GM12864 (cell line): ENCODE measurements at places on chromosomes 12 and 14.

DNA sequence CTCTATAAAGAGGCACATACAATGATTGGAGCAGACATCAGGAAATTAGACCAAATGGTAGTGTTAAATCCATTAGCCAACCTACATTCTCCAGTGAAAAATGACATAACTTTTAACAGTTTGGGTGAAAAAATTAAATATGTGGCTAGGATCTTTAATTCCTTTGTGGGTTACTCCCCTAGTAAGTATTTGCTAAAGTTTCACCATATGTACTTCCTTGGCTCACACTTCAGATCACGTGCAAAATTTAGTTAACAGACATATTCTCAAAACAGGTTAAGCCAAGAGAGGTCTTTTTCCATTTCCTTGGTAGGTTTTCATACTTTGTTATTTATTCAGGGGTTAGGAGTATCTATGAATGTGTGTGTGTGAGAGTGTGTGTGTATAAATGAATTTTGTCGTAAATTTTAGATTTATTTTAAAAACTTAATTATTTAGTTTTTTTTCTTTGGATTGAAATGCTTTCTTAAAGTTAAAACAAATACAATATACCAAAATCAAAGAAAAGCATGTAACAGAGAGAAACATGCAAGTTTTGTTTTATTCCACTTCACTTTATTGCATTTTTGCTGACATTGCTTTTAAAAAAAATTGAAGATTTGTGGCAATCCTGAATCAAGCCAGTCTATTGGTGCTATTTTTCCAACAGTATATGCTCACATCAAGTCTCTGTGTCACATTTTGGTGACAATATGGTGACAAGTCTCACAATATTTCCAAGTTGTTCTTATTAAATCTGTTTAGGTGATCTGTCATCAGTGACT lies 258.7 kb downstream of the FLRT2 start:
- no peak for DNase-seq

DNA sequence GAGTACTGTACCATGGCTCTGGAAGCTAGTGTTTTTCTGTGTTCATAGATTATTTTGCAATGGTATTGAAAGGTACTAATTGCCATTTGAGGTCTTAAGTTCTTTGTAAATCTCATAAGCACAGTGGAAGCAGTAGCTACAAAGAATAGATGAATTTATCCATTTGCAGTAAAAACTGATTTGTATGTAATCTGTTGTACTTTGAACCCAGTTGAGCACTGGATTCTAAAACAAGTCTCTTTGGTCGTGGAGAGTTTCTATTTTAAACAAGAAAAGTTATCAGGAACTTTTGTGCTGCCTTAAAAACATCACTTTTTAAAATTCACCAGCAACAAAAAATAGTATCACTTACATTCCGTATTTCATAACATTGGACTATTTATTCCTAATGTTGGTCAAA lies 4.1 kb downstream of the RAP1B start:
- no peak for DNase-seq

DNA sequence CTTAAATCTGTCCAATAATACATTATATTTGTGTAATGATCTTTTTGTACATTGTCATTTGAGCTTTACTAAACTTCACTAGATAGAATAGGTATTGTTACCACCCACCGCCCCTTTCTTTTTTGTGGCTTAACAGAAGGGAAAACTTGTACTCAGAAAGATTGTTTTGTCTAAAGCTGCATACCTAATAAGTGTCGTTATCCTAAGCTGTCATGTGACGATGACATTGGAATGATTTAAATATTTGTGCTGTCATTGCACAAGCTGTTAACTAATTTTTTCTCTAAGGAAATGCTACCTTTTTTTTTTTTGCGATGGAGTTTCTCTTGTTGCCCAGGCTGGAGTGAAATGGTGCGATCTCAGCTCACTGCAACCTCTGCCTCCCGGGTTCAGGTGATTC lies 3.6 kb downstream of the DIP2B start:
- DNase-seq: no peak

- no peak for DNase-seq
Observed at GRCh38 chr14:28773861-28774691, 7.5 kb downstream of the FOXG1 start.

- DNase-seq: no peak
Observed at GRCh38 chr14:60220084-60220483, 28.9 kb upstream of the PPM1A start.

DNA sequence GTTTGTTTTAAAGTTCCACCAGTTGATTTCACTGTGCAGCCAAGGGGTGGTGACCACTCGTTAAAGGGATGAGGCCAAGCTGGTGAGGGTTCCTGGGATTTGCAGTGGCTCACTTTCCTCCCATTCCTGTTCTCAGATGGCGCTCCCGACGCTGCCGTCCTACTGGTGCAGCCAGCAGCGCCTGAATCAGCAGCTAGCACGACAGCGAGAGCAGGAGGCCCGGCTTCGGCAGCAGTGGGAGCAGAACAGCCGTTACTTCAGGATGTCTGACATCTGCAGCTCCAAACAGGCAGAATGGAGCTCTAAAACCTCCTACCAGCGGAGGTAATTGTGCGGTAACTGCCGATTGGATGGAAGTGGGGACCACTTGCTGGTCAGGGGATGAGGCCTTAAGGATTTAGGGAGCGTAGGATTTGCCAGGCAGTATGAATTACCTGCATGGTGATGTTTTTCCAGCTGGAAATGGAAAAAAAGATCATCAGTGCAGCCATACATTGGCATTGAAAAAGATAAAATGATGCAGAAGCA lies 2.9 kb downstream of the TCHP start:
- DNase-seq: no peak

- no peak for DNase-seq
Observed at GRCh38 chr14:68987653-68988036, 8.5 kb upstream of the ACTN1 start.

DNA sequence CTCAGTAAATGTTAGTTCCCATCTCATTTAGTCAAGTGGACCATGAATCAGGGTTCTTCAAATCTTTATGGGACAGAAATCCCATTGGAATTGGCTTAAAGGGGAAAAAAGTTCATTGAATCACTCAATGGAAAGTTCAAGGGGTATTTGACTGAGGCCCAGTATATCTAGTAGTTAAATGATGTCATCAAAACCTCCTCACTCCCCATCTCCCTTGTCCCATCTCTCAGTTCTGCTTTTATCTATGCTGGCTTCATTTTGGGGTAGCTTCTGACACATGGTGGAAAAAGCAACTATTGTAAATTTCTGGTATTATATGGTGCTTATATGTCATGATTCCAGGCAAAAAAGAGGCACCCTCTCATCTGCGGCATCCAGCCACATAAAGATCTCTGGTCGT lies 51.9 kb downstream of the DAAM1 start:
- no peak for DNase-seq

- DNase-seq: no peak
Observed at GRCh38 chr12:7019043-7019569, 830 bp upstream of the LPCAT3 start.

- no peak for DNase-seq
Observed at GRCh38 chr12:128784030-128784760, 39.6 kb downstream of the SLC15A4 start.
